CD4-positive, alpha-beta memory T cell (primary cell): ENCODE measurements at places on chromosomes 6 and 20. TPM values are rescaled to one million over a fixed set of nuclear protein-coding genes. Genes with fewer than 3 reads are reported as not detected.

The CAPN11 gene
- polyA plus RNA-seq, result not detected

The GFOD1 gene
- polyA plus RNA-seq, result not detected

The ATP9A gene
- 0.14 TPM for polyA plus RNA-seq

The GRM1 gene
- polyA plus RNA-seq, result not detected

The SGK2 gene
- polyA plus RNA-seq, result not detected

The CFAP61 gene
- polyA plus RNA-seq, result not detected

The RIMS1 gene
- not detected for polyA plus RNA-seq

The BEND6 gene
- polyA plus RNA-seq, result not detected

The SLC24A3 gene
- polyA plus RNA-seq, result not detected

The VSX1 gene
- polyA plus RNA-seq, result not detected

The TMEM217 gene
- polyA plus RNA-seq, result 0.42 TPM

The TRIM10 gene
- not detected for polyA plus RNA-seq

The PRL gene
- not detected for polyA plus RNA-seq

The MTFR2 gene
- 0.55 TPM for polyA plus RNA-seq

The SFTA2 gene
- not detected for polyA plus RNA-seq

The GINM1 gene
- polyA plus RNA-seq, result 23.2 TPM

The PDE7B gene
- polyA plus RNA-seq, result 0.06 TPM

The DLL1 gene
- not detected for polyA plus RNA-seq

The THBS2 gene
- polyA plus RNA-seq, result 0.09 TPM

The NKAIN2 gene
- not detected for polyA plus RNA-seq

The TGM3 gene
- not detected for polyA plus RNA-seq

The AMD1 gene
- 53.6 TPM for polyA plus RNA-seq

The GPX5 gene
- not detected for polyA plus RNA-seq

The DDO gene
- not detected for polyA plus RNA-seq

The PNLDC1 gene
- polyA plus RNA-seq, result 0.23 TPM

The BFSP1 gene
- polyA plus RNA-seq, result 0.96 TPM

The TGM2 gene
- 0.11 TPM for polyA plus RNA-seq

The PLTP gene
- 0.69 TPM for polyA plus RNA-seq

The HLA-DMA gene
- 26.0 TPM for polyA plus RNA-seq
